ENCODE measurements at places on chromosomes 16 and 17.

DNA sequence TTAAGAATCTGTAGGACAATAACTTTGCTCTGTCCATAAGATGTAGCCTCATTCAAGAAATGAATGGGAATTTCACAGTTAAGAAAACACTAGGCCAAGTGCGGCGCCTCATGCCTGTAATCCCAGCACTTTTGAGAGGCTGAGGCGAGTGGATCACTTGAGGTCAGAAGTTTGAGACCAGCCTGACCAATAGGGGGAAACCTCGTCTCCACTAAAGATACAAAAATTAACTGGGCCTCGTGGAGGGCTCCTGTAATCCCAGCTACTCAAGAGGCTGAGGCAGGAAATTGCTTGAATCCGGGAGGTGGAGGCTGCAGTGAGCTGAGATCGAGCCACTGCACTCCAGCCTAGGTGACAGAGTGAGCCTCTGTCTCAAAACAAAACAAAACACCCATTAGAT lies 19.9 kb upstream of the RSL1D1 start:
- DNase-seq: peak; percentile 12

DNA sequence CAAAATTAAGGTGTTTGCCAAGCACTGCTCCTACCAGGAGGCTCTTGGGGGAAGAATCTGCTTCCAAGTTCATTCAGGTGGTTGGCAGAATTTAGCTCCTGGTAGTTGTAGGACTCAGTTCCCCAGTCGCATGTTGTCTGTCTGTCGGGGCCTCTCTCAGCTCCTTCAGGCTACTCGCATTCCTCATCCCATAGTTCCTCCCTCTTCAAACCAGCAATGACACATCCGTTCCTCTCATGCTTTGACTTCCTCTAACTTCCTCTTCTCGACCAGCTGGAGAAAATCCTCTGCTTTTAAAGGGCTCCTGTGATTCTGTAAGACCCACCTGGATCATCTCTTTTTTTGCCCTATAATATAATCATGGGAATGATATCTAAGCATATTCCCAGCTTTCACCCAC lies 108.1 kb downstream of the PMP22 start:
- DNase-seq: no peak

- no peak for DNase-seq
Measured at GRCh38 chr17:61511480-61512182, 59.4 kb downstream of the TBX4 start.

- no peak for DNase-seq
Measured at GRCh38 chr16:59400830-59401229, 666.7 kb upstream of the GOT2 start.

- DNase-seq: peak; percentile 67
Measured at GRCh38 chr16:85310868-85311585, 198.8 kb upstream of the CIBAR2 start.

- no peak for DNase-seq
Measured at GRCh38 chr17:81120149-81120484, 45.2 kb upstream of the PVALEF start.

GRCh38 chr17:75611851-75612429 lies 21.3 kb upstream of the SMIM5 start:
- no peak for DNase-seq

- no peak for DNase-seq
Measured at GRCh38 chr16:181565-182021, 1.3 kb downstream of the HBQ1 start.

GRCh38 chr16:10949424-10949970 lies 5.1 kb downstream of the CLEC16A start:
- DNase-seq: peak; percentile 52

GRCh38 chr16:77308163-77308561 lies 109.0 kb downstream of the SYCE1L start:
- no peak for DNase-seq

DNA sequence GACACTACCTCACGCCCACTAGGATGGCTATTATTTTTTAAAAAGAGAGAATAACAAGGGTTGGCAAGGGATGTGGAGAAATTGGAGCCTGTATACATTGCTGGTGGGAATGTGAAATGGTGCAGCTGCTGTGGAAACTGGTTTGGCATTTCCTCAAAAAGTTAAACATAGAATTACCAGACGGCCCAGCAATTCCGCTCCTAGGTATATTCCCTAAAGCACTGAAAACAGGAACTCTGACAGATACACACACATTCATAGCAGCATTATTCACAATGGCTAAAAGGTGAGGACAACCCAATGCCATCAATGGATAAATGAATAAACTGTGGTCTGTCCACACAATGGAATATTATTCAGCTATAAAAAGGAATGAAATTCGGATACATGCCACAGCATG lies 60.3 kb upstream of the CBX4 start:
- DNase-seq: no peak

- peak; percentile 87 for DNase-seq
Measured at GRCh38 chr16:19810817-19811731, 73.6 kb downstream of the GPRC5B start.

GRCh38 chr17:2398655-2399571 lies 1.9 kb downstream of the MNT start:
- DNase-seq: peak; percentile 67

DNA sequence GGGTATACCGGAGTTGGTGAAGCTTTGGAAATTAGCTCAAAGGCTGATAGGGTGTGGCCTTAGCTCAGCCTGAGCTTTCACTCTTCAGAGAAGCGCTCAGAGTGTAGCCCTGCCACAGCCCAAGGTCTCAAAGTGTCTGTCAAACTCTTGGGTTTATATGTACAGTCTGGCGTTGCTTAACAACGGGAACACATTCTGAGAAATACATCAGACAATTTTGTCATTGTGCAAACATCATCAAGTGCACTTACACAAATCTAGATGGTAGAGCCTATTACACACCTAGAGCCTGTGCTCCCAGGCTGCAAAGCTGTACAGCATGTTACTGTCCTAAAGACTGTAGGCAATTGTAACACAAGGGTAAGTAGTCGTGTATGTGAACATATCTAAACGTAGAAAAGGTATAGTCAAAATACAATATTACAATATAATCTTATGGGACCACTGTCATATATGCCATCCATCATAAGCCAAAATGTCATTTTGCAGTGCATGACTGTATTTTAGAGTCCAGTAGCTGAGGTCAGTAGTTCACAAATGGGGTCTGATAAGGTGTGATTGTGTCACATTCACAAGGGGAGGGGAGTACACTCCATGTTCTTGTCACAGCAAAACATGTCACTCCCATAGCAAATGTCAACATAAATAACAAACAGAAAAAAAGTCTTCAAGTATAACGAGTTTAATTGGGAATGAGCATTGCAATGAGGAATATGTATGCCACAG lies 20.6 kb downstream of the CHAD start:
- no peak for DNase-seq

GRCh38 chr17:50653738-50654137 lies 19.1 kb downstream of the ABCC3 start:
- DNase-seq: no peak

- no peak for DNase-seq
Measured at GRCh38 chr16:83946781-83947566, 6.1 kb upstream of the OSGIN1 start.

DNA sequence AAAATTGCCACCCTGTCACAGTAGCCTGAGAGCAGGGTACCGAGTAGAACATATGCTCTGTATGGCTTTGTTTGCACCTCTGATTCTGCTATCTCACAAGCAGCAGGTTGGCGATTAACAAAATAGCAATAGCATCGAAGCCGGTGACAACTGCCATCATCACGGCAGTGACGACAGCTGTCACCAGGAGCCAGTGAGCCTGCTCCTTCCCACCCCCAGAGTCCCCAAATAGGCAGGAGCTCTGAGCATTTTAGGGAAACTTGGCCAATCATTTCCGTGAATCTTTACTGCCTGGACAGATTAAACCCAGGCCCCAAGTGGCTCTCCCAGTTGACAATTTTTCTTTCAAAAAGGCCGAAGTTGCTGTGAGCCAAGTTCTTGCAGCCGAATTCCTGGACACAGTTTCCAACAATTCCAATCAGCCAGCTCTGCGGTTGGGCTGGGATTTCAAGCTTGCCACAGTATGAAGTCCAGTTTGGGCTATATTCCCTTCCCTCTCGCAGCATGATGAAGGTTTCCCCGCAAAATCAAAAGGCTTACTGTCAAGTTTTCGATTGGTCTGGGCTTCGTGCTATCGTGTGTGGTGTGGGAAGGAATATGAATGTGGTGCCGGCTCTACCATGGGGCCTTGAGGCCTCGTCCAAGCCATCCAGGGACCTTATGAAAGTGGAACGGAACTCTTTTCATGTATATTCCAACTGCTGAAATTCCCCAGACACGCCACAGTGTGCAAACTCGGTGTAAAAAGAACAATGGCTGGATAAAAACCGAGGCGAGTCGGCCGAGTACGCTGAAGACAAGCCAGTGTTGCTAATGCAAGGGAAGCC lies 186.6 kb downstream of the C16orf78 start:
- no peak for DNase-seq

DNA sequence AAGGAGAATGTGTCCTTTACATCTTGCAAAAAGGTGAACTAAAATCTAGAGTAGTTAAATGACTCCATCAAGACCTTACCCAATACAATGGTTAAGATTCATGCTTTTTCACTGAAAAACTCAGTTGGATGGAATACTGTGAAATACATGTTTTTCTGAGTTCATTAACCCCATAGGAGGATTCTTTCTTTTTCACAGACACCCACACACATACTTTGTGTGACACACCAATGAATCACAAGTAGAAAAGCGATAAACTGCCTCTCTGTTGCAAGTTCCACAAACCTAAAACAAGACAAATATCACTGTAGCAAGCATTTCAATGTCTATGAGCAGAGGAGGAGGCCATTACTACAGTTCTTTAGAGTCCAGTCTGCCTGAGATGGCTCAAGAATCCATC lies 258.8 kb upstream of the CDH5 start:
- DNase-seq: no peak

DNA sequence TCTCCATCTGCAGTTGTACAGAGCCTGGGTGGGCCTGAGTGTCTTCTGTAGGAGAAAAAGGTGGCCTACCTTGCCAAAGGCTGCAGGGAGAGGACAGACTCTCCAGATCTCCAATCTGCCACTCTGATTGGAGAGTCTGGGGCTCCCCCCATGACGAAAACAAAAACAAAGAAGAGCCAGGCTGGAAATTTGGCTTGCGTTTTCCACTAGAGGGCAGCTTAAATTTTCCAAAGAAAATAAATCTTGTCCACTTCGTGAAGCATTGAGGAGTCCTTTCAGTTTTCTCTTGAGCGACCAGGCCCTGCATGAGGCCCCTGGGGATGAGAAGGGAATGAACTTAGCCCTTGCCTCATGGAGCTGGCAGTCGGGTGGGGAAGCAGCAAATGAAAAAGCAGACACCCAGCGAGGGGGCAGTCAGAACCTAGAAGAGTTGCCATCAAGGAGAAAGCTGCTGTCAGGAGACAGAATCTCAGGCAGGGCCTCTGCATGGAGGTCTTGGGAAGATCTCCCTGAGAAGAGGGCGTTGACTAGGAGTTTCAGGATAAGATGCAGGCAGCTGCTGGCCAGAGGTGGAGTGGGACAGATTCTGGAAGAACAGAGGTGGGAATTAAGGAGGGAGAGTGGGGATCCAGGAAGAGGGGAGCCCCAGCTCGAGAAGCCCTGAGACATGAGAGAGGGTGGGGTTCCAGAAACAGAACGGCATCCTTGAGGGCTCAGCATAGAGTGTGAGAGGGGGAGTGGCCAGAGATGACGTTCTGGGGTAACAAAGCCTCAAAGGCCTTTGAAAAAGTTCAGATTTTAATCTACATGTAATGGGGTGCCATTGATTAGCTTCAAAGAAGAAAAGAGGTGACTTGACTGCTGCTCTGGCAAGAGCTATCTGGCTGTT lies 8.4 kb upstream of the SHCBP1 start:
- DNase-seq: no peak

DNA sequence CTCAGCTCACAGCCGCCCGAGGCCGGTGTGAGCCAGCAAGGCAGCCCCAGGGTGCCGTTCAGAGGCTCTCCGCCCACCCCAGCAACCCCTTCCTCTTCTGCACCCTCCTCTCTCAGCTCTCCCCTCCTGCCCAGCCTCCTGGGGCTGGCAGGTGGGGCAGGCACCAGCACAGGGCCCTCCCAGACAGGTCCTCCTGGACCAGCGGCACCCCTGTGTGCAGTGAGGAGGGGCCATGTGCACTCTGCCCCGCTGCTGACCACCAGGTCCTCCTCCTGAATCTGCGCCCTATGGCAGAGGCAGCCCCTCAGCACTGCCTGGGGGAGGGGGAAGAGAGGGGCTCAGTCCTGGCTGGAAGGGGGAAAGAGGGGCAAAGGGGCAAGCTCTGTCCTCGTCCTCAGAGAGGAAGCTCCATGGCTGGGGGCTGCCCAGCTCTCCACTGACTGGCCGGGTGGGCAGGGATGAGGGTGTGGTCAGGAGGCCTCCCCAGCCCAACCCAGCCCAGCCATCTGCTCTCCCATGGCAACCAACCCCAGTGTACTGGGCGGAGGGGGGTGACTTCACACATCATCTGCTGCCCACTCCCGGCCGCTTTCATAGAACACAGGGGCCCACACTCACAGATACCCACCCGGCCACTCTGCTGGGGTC lies 5.4 kb upstream of the BCAR1 start:
- peak; percentile 38 for DNase-seq

DNA sequence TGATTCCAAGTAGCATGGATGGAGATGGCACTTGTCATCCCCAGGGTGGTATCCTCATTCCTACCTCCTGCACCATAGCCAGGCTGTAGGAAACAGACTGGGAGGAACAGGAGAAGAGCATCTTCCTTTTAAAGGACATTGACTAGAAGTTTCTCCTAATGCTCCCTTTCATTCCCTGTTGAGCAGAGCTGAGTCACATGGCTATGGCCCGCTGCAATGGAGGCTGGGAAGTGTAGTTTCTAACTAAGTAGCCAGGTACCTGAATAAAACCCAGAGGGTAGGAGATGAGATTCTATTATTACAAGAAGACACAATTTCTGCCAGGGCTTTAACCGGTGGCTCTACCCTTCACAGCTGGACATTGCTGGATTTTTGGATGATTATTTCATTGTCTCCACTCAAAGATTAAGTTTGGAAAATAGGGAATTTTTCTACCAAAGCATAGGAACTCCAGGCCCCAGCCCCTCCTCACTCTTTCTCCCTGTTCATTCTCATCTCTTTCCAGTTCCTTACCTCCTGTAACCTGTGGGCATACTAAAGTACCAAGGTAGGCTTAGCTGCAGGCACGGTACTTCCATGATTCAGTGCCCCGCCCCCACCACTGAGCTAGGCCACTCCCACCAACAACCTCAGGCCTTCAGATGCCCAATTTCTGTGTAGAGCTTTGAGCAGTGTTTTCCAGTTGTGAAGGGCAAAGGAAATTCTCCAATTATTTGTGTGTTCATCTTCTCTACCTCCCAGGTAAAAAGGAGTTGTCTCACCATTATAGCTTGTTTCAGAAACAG lies 378.3 kb downstream of the CDH13 start:
- no peak for DNase-seq

DNA sequence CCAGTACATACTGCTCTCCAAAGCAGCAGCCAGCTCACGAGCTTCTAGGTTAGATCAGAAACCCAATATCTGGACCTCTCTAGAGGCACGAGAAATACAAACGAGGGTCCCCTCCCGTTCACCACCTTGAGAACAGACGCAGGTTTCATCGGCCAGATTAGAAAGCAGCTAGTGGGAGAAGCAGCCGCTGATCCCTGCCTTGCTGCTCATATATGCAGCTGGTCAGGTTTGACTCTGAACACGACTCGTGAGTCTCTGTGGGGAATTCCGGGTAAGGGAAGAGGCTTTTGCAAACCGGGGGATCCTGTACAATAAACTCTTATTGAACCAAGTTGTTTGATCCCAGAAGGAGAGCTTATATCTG lies 1.6 kb downstream of the VAT1L start:
- DNase-seq: no peak
